ENCODE measurements at places on chromosomes 7 and 10.

GRCh38 chr7:39083781-39084180 lies 106.1 kb downstream of the POU6F2 start:
- DNase-seq, result no peak

DNA sequence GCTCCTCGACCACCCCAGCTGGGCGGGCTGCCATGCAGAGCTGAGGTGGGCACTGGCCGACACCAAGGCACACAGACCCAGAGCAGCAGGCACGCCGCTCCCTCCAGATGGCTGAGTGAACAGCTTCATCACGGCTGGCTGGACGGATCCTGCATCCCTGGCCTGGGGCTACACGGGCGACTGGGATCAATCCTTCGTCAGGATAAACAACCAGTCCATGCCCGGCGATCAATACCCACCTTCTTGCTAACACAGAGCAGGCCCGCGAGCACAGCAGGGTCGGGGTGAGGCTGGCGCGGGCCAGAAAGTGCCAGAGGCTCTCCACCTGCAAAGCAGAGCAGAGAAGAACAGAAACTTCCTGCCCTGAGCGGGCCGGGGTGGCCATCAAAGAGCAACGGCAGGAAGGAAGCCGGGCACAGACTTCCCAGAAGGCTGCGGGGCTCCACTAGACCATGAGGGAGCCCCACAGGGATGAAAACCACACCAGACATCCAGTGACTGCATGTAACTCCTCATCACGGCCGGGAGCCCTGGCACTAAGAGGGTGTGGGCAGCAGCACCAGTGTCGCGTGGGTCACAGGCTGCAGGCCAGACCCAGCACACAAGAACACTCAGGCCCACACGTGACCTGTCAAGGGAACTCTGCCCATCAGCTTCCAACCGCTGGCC lies 166.4 kb downstream of the MAD1L1 start:
- DNase-seq, result no peak

DNA sequence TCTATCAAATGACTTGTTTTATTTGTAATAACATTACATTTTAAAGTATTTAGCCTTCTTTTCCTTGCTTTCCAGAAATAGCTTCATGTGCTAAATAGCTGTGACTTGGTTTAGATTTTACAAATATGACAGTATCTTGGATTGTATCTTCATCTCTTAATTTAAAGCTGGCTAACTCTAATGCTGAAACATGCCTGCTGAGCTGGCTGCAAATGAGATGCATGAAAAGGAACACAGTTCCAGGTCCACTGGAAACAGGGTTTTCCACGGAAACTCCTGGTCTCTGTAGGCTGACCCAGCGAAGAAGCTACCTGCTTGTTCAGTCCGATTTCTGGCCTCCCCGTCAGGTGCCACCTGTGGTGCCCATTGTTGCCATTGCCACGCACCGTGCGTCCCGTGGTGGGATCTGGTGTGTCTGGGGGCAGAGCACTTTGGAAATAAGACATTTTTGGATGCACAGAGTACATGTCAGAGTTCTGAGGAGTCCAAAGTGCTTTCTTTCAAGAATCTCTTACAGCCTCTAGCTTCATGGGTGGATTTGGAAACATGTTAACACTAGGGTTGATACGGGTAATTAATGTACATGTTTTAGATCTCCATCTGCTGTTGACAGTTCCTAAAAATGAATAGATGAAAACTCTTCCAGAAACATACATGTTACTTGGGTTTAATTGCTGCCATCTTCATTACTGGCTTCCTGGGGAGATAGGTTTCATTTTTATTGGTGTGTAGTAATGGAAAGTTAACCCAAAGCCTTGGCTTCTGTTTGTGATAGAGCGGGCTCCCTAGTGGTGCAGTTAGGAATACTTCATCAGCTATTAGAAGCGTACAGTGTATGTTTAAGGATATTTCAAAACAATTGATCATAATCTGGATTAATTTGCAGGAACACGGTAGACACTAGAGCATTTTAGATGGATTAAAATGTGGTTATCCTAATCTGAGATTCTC lies 45.0 kb downstream of the SHH start:
- no peak for DNase-seq

- DNase-seq, result no peak
These were observed 53.0 kb upstream of the RAB18 start for GRCh38 chr10:27451054-27451453.

DNA sequence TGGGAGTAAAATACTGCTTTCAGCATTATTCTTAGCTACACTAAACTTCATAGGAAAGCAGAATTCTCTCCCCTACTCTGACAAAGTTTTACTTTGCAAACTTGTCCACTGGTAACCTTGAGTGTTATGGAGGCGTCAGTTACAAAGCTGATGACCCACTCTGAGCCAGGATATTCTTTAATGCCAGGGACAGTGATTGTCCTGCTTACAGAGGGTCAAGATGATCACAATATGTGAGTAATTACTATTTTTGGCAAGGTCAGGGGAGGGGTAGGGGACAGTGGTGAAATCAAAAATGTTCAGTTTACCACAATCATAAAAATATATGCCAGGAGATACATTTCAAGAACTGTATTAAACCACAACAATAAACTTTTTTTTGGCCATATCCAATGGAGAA lies 520.6 kb downstream of the SUGCT start:
- no peak for DNase-seq

GRCh38 chr10:127996586-127996985 lies 89.7 kb downstream of the PTPRE start:
- no peak for DNase-seq

DNA sequence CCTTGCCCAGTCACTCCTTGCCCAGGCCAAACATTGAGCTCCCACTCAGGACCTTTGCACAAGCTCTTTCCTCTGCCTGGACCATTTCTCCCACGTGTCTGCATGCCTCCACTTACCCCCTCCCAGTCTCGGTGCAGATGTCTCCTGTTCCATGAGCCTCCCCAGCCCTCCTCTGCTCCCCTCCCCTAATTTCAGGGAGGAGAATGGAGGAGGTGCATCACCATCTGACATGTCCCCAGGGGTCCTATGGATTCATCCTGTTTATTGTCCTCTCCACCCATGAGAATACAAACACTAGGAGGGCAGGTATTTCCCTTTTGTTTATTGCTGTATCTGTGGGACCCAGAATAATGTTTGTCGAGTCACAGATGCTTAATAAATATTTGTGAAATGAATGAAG lies 8.6 kb upstream of the GRID2IP start:
- no peak for DNase-seq

Measured in 8988T (cell line).